ENCODE measurements at places on chromosomes 7 and 10.

DNA sequence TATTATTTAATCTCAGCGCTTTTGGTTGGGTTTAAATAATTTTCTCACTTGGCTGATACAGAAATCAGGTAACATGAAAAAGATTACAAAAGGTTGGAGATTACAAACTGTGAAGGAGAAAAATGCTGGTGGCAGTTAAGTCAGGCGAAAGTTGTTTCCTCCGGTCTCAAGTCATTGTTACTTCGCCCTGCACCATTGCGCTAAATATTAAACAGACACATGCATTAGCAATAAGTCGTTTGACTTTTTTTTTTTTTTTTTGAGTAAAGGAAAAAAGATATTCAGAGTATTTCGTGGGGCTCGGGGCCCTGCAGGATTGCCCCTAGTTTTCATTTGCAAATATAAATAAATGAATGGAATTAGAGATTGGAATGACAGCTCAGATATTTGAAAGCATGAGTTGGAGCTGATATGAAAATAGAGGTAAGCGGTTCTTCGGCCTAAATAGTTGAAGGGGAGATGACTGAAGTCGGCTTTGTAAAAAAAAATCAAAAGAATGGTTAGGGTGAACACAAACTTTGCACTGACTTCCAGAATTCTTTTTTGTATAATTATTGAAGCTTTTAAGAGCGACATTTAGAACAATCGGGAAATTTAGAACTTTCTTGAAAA lies 914 bp downstream of the SDHAF3 start:
- DNase-seq = no peak

GRCh38 chr10:78319371-78319770 lies 285.7 kb downstream of the RPS24 start:
- no peak for DNase-seq

GRCh38 chr7:11533229-11533820 lies 298.7 kb downstream of the THSD7A start:
- DNase-seq = no peak

- no peak for DNase-seq
Observed at GRCh38 chr7:43869867-43870240, 537 bp upstream of the MRPS24 start.

DNA sequence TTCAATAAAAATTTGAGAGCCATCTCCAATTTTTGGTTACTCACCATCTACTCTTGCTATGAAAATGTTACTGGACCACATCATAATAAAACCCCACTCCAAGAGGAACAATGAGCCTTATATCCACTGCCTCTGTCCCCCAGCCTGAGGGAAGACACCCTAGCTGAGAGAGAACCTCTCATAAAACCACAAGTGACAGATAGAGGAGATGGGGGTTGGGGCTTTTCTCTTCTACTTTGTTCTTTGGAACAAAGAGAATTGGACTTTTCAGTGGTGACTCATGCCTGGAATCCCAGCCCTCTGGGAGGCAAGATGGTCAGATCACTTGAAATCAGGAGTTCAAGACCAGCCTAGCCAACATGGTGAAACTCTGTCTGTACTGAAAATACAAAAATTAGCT lies 27.6 kb upstream of the TAS2R16 start:
- DNase-seq = no peak

GRCh38 chr10:11014671-11015445 lies 2.8 kb upstream of the CELF2 start:
- peak; percentile 18 for DNase-seq

DNA sequence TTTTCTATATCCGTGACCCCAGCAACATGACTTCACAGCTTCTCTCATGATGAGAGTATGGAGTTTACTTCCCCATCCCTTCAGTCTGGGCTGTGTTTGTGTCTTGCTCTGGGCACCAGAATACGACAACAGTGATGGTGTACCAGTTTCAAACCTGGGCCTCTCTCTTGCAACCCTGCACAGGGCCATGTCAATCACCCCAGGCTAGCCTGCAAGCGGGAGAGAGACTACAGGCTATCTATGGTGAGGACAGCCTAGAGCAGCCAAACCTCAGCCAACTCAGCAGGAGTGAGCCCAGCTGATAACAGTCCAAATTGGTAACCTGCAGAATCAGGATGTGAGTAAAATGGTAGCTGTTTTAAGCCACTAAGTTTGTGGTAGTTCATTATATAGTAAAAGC lies 235.8 kb downstream of the CHCHD3 start:
- DNase-seq = no peak

DNA sequence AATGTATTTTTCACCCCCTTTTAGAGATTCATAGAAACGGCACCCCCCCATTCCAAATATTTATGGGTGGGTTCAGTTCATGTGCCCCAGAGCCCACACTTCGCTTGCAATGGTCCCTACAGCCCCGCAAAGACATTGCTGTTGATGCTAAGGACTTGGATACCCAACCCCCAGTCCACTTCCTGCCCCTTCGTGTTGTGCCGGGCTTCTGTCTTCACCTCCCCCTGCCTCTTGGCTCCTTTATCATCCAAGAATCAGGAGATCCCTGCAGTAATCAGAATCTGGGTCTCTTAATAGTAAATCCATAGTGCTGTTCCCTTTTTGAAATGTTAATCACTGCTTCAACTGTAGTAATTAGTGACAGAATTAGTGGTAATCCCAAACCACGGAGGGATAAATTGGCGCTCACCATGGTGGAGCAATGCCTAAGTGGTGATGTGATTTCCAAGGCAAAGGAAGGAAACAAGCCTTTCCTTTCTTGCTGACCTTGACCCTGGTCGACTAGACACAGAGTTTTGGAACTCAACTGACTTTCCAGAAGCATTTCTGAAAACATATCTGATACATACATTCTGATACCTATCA lies 67.7 kb downstream of the HK1 start:
- DNase-seq = no peak

DNA sequence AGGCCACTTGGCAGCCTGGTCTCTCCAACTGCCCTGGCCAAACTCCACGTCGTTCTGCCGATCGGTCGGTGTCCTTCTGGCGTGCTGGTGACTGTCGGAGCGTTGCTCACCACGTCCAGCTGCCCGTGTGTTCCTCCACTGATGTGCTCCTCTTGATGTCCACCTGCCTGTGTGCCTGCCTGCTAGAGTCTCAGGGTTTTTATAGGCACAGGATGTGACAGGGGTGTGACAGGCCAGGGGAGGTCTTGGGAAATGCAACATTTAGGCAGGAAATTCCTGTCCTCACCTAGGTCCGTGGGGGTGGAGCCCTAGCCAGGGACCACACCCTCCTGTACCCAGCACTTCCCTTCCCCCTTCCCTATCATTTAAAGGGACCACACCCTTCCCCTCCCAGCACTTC lies 25.2 kb upstream of the CFAP46 start:
- DNase-seq = peak; percentile 21

DNA sequence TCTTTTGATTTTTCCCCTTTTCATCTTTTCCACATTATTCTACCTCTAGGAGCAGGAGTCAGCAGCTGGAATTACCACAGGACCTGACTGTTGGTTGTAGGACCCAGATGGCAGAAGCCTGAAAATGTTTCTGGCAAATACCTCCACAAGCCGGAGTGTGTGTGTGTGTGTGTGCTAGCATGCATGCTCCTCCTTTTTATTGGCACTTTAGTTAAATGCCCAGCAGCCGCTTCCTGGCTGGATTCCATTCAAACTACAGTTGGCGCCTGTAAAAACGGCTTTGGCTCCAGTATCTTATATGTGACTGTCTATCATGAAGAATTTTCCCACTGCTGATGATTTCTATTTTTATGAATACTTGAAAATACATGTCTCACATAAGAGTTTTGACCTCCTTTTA lies 319.7 kb upstream of the SP4 start:
- no peak for DNase-seq
